ENCODE measurements at places on chromosomes 7 and 10.

DNA sequence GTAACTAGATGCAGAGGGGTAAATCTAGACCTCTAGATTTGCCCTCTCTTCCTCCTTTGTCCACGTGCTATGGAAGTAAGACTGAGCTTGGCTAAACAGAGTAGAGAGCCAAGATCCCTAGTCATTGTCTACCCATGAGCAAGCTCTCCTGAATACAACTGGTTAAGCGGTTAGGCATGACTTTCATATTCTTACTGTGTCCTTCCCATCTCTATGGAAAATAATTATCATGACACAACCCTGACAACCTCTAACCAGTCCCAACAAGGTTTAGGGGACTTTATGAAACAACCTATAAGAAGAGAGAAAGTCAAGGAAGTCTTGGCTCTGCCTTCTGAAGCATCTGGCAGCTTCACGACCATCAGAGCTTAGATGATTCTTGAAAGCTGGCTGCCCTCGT lies 7.8 kb upstream of the LAMB4 start:
- DNase-seq = no peak

- DNase-seq = no peak
Measured at GRCh38 chr10:113680190-113681111, 739 bp downstream of the CASP7 start.

- no peak for DNase-seq
Measured at GRCh38 chr10:5344746-5345145, 20.0 kb upstream of the UCN3 start.

- DNase-seq = no peak
Measured at GRCh38 chr10:117542706-117543224, at the start of gene EMX2. Gene EMX2 (plus strand): TSS chr10:117542746. CDS start chr10:117543268, 522 bp downstream.

Measured in AG04449 (cell line).